ENCODE measurements at places on chromosomes 13 and 19.

DNA sequence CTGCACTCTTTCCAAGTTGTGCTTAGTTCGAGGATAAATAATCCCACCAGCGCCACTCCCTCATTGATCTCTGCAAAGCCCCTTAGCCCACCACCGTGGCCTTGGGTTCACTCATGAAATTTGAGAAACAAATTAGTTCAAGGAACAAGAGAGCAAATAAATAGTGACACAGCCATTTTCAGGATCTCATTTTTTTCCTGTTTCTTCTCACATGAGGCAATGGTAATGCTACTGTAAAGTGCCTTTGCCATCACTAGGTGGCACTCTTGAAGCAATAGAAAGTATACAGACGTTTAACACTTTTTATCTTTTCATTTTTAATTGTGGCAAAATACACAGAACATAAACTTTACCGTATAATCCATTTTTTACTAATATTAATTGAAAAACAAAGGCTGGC, 76.8 kb upstream of the ZNF835 start:
- DNase-seq, result no peak

GRCh38 chr19:3570606-3571011, 2.1 kb upstream of the HMG20B start:
- DNase-seq, result no peak

- DNase-seq, result peak; percentile 40
Measured at GRCh38 chr19:18388100-18388959, 2.4 kb downstream of the GDF15 start.

GRCh38 chr13:51444922-51445321, 7.9 kb downstream of the INTS6 start:
- DNase-seq, result no peak

DNA sequence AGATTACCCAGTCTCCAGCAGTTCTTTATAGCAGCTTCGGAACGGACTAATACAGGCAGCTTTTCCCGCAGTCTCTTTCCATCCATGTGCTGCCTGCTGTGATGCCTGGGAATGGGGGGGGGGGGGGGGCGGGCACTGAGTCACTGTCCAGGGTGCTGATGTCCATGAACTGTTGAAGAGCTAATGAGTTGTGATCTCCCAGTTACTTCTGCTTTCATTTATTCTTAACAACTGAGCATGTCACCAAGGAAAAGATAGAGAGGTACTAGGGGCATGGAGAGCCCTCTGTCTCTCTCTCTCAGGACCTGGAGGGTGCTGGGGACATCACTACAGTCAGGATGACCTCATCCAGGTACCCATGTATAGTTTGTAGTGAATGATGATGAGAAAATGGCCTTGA, 20.3 kb upstream of the CEACAM1 start:
- DNase-seq, result no peak

DNA sequence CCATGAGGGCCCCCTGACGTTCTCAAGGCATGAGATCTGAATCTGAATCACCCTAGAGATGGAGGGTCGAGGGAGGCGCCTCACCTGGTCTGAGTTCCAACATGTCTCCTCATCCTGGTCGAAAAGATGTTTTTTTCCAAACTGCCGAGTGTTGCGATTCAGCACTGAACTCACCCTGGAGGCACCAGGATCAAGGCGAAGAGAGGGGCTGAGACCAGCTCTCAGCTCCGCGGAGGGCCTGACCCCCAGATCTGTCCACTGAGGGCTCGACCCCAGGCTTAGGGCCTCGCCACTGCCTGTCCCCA, 555 bp downstream of the NR2C2AP start:
- no peak for DNase-seq

DNA sequence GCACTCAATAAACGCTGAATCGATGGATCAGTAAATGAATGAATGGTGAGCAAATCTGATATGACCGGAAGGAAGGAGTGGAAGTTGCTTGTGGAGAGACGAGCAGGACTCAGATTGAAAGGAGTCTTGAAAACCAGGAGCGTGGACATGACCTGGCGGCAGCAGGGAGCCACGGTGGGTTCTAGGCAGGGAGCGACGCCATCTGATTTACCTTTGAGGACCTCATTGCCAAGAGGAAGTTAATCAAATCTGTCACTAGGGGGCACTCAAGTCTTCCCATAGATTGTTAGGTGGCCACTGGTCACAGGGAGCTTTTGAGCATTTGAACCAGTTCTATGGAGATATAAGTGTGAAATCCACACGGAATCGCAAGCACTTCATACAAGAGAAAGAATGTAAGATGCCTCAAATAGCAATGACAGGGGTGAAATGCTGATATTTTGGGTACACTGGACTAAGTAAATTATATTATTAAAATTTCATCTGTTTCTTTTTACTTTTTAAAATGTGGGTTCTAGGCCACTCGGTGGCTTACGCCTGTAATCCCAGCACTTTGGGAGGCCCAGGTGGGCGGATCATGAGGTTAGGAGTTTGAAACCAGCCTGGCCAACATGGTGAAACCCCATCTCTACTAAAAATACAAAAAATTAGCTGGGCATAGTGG, 9.2 kb upstream of the FBN3 start:
- peak; percentile 9 for DNase-seq

DNA sequence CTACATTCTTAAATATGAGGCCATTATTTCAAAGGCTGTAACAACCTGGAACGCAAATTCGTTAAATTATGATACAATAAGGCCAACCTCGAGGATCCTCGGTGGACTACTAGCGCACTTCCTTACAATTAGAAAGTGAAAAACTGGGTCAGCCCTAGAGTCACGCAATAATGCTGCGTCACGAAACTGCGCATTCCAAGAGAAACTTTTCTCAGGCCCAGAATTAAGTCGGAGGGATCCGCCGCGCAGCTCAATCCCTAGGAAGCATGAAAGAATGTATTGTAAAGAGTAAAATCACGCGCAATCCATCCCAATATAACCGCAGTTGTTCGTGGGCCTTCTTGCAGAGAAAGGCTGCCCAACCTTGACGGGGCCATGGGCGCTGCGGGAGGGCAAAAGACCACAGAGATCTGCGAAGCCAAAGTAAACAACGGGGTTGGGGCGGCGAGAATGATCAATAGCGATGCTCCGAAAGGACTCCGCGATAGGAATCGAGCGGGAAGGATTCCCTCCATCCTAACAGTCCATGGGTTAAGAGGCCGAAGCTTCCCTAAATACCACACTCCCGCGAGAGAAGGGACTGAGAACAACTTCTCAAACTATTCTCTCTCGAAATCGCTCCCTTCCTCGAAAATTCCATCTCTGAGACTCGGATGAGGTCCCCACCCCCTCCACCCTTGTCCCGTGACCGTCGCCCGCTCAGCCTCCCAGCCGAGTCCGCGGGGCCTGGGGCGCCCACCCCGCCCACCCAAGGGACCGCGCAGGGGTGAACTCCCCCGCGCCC, 564 bp downstream of the SPART start:
- DNase-seq, result peak; percentile 40

- no peak for DNase-seq
Measured at GRCh38 chr19:28963486-28964250, 249.3 kb downstream of the UQCRFS1 start.

DNA sequence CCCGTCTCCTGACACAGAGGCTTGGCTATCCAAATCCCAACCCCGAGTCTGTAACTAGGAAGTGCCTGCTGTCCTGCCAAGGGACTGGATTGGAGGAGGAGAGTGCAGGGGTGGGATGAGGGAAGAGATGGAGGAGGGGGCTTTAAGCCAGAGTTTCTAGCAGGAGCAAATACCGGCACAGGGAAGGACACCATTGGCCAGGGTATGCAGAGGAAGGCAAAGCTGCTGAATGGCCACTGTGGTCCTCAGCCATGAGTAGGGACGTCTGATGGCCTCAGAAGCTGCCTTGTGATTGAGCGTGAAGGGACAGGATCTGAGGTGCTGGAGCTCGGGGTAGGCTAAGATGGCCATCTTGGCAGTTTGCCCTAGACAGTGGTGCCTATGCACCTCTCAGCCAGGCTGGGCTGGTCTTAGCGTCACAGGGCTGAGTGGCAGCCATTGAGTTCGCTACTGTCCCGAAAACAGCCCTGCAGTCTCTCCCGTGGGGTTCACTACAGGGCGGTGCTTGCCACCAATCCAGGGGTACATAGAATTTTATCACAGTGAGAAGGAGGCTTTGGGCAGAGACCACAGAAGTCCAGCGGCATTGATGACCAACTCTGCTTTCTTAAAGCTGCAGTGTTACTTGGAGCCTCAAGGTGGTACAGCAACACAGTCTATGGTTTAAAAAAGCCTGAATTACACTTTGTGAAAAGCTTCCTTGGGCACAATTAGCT, 61.8 kb downstream of the AKAP11 start:
- DNase-seq, result no peak

GRCh38 chr19:29092712-29093552, 120.0 kb downstream of the UQCRFS1 start:
- DNase-seq, result no peak

GRCh38 chr13:76813000-76813691, 73.1 kb downstream of the KCTD12 start:
- no peak for DNase-seq

DNA sequence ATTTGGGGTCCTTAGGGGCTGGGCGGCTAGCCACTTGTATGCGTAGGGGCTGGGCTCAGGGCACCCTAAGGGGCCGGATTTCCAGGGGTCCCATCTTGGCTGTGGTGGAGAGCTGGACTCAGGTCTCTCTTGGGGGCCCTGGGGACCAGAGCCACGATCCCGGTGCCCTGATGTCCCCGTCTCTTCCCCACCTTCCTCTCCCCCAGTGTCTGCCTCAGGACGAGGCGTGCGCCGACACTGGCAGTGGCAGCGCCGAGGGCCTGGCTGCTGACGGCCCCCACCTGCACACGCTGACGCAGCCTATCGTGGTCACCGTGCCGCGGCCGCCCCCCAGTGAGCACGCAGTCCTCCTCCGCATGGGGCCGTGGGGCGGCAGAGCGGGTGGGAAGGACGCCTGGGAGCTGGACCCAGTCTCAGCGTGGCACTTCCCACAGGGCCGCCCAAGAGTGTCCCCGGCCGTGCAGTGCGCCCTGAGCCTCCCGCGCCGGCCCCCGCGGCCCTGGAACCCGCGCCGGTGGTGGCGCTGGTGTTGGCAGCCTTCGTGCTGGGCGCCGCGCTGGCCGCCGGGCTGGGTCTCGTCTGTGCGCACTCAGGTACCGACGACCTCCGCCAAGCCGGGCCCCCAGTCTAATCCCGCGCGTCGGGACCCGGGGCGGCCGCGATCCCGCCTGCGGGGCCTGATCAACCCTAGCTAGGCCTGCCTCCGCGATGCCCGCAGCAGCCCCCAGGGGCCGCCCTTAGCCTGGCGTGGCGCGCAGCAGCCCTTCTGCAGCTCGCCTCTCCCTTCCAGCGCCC, 2.7 kb upstream of the SNAPC2 start:
- no peak for DNase-seq

DNA sequence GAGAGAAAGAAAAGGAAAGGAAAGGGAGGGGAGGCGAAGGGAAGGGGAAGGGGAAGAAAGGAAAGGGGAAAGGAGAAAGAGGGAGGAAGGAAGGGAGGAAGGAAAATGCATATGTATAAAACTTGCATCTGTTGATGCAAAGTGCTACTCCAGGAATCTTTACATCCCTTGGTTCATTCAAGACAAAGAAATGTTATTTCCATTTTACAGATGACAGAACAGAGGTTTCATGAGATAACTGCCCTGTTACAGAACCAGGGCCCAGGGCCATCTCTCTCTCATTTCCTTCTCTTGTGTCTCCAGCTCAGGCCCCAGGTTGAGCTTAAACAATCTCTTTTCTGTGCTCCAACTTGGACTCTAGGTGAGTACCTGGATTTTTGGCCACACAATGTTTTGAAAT, 1.8 kb upstream of the SLC25A30 start:
- DNase-seq, result no peak

DNA sequence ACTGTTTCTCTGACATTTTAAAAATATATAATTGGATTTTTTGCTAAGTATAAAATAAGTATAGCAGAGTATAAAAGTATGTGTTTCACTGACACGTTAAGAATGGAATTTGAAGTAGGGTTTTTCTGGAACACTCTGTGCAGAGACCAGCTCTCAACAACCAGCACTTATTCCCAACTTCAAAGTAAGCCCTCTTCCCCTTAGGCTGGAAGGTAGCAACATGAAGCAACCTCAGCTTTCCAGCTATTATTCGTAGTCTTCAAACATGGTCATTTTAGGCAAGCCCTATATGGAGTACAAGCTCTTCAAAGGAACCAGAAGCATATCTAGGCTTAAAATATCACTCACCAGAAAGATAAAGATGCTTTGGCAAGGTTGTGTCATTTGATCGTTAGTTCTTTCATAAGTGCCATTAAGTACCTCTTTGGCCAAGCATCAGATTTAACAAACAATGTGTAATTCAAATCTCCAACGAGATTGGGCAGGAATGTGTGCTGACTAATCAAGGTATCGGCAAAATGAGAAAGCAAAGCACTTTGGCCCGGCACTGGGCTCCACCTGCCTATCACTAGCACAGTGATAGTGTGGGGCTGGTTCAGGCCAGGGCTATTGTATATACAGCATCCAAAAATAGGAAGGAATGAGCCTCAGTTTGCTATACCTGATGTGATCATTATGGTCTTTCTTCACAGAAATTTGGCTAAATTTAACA, 95.9 kb upstream of the FREM2 start:
- no peak for DNase-seq

DNA sequence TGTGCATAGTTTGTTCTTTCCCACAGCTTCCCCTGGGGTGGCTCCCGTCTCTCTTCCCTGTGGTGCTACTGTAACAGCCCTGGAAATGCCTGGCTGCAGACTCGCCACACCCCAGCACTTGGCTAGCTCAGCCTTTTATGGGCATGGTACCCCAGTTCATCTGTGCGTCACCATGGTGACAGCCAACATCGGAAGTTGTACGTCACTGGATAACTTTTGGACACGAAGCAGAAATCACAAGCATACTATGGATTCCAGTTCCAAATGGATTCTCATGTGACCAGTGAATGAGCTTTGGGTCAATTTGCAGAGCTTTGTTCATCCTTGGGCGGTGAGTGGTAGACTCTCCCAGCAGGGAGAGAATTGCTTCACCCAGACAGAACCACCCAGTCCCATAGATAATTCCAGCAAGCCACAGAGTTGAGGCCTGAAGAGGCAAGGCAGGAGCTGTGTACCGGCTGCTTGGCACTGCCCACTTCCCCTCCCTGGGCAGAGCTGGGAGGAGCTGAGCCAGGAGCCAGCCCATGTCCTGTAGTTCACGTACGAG, 54.4 kb downstream of the COL4A2 start:
- peak; percentile 35 for DNase-seq

- DNase-seq, result no peak
Measured at GRCh38 chr13:37918751-37919150, 49.2 kb upstream of the TRPC4 start.

DNA sequence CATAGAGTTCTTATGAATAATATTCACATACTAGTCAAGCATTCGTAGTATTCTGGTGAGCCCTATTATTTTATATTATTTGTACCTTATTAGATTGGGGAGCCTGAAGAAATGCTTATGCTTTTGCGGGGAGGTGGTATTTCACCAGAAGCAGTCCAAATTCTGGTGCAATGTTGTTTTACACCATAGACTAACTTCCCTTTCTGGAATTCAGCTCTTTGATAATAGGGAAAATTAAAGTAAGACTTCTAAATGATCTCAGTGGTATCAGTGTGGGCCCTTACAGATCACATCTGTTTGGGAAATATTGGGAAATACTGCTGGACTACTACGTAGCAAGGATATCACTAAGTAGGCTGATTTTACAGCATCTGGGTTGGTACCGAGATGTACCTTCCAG, 34.2 kb downstream of the KCTD12 start:
- no peak for DNase-seq

All from thoracic aorta (tissue), 2 donors.